ENCODE measurements at places on chromosomes 7 and 10. TPM values are rescaled to one million over a fixed set of nuclear protein-coding genes. Genes with fewer than 3 reads are reported as not detected.

Gene SLC18A2
- 1.2 TPM for polyA plus RNA-seq

Gene VPS41
- polyA plus RNA-seq = 79.8 TPM

DNA sequence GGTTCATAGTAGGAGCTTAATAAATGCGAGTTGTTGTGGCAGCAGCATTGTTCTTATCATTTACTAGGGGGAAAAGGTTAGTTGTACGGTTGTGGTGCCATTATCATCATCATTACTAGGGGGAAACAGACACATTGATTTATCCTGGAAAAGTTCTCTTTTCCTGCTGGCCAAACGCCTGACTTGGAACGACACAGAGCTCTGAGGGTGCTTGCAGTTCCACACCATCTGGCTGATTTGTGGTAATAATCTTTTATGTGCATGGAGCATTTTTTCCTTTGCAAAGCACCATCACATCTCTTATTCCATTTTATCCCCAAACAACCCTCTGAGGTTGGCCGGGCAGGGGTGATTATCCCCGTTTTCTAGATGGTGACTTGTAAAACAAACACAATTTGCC lies 219.4 kb downstream of the BUB3 start:
- DNase-seq = no peak

DNA sequence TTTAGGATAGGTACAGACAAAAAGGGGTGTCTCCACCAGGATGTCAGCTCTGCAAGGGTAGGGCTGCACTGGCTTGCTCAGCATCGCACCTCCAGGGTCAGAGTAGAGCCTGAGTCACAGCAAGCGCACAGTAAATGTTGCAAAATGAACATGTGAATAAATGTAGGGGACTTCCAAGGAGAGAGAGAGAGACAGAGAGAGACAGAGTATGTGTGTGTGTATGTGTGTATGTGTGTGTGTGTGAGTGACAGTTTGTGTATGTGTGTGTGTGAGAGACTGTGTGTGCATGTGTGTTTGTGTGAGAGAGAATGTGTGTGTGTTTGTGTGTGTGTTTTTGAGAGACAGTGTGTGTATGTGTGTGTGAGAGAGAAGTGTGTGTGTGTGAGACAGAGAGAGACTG lies 163.3 kb downstream of the RPS24 start:
- DNase-seq = no peak

GRCh38 chr7:33248671-33249070 lies 119.3 kb downstream of the BBS9 start:
- no peak for DNase-seq

- no peak for DNase-seq
Measured at GRCh38 chr7:44911911-44912310, 26.6 kb upstream of the PURB start.

GRCh38 chr7:8042796-8043535 lies 74.4 kb downstream of the GLCCI1 start:
- DNase-seq = no peak

GRCh38 chr7:105905209-105905909 lies 29.0 kb upstream of the ATXN7L1 start:
- DNase-seq = no peak

DNA sequence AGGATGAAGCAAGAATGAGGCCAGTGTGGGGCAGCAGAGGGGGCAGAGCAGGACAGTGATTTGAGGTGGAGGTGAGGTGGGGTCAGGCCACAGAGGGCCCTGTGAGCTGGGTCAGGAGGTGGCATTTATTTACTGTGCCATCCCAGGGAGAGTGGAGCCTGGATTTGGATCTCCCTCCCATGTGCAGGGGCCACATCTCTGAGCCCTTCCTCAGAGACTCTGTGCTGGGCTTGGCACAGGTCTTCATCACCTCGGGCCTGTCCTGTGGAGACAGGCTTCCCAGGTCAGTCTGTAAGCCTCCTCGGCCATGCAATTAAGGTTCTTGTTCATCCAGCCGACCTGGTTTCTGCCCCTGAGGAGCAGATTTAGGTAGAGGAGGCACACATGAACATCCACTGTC lies 40.9 kb downstream of the ZNF777 start:
- DNase-seq = no peak

DNA sequence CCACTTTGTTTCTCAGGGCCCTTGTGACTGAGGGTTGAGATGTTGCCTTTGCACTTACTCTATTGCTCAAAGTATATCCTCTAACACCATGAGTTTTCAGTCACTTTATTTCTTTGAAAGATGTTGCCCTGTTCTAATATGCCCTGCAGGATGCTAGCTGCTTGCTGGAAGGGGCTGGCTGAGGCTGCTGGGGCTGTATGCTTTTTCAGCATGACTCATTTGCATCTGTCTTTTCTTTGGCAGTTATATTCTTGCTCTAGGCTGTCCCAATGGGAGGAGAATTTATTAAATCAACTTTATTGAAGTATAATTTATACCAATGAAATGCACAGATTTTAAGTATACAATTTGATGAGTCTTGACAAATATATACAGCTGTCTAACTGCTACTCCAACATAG lies 157.7 kb downstream of the PLPP4 start:
- no peak for DNase-seq

DNA sequence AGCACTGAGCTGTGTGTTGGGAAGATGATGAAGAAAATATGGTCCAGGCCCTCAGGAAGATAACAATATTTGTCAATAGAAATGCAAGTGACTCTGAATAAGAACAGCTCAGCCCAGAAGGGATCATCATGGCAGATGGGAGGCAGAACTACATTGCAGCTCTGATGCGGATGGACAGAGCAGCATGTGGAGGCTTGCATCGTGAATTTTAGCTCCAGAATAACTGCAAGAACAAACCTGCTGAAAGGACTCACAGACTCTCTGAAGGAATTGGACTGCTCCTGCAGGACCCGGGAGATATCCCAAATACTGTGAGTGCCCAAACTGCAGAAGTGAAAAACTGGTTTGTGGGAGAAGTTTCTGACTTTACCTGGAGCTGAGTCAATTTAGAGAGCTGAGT lies 80.6 kb upstream of the LAMB4 start:
- DNase-seq = no peak

- no peak for DNase-seq
Measured at GRCh38 chr7:46972205-46972604, 609.7 kb downstream of the TNS3 start.
